ENCODE measurements at places on chromosomes 5 and 9.

DNA sequence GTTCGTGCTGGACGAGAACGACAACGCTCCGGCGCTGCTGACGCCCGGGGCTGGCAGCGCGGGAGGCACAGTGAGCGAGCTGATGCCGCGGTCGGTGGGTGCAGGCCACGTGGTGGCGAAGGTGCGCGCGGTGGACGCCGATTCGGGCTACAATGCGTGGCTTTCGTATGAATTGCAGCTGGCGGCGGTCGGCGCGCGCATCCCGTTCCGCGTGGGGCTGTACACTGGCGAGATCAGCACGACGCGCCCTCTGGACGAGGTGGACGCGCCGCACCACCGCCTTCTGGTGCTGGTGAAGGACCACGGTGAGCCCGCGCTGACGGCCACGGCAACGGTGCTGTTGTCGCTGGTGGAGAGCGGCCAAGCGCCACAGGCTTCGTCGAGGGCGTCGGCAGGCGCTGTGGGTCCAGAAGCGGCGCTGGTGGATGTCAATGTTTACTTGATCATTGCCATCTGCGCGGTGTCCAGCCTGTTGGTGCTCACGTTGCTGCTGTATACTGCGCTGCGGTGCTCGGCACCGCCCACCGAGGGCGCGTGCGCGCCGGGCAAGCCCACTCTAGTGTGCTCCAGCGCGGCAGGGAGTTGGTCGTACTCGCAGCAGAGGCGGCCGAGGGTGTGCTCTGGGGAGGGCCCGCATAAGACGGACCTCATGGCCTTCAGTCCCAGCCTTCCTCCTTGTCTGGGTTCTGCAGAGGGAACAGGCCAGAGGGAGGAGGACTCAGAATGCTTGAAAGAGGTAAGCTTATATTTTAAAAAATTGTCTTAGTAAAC is 2.2 kb downstream of the PCDHA13 start:
- DNase-seq = no peak

DNA sequence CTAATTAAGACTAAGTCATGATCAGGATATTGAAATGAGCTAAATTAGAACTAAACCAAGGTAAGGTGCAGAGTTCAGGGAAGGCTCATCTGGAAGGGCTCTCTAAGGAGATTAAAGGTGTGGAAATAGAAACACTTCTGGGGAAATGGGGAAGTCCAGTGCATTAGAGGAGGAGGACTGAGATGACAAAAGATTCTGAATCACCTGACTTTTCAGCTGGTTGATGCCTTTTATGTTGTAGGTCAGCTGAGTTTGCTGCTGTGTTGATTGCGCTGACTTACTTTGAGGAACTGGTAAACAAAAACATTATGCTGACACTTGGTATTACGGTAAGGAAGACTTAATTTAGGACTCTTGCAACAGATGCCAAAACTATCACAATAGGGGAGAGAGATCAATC is 23.8 kb downstream of the IFNA5 start:
- no peak for DNase-seq

DNA sequence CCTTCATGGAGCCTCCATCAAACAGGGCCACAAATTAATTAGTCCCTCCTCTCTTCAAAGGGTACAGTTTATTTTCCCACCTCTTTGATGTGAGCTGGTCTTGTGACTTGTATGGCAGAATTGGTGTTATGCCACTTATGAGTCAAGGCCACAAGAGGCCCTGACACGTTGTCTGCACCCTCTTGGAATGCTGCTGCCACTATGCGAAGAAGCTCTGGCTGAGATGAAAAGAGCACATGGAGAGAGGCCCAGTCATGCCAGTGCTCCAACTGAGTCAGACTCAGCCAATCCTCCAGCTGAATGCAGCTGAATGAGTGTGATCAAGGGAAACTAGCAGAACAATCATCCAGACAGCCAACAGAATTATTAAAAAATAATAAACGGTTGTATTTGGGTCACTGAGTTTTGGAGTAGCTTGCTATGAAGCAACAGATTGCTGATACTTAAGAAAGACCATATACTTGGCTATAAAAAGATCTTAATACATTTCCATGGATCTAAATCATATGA is 128.3 kb downstream of the MARCHF11 start:
- no peak for DNase-seq

GRCh38 chr5:525916-526315 is 1.7 kb upstream of the SLC9A3 start:
- no peak for DNase-seq

- DNase-seq = no peak
These were observed 44.7 kb upstream of the SLC27A6 start for GRCh38 chr5:128920345-128921215.

DNA sequence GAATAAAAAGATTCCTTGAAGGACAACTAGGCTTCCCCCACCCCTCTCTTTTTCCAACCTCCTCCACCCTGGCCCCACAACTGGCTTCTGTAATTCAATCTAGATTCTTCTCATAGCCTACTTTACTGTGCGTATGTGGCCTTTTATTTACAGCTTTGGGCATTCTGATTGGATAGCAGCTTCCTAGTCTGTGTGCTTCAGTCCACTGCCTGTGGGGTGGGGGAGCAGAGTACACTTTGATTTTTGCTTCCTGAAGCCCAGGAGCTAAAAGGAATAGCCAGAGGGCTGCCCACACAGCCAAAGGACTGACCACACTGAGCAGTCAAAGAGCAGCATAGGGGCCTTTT is 30.4 kb downstream of the RUSC2 start:
- no peak for DNase-seq

- DNase-seq = no peak
These were observed at the start of gene FAM120A for GRCh38 chr9:93450945-93451815. Gene FAM120A (plus strand): TSS chr9:93451685. CDS start chr9:93451916, 231 bp downstream.

- DNase-seq = no peak
These were observed 211.0 kb downstream of the ADCY2 start for GRCh38 chr5:7606840-7607465.

GRCh38 chr5:146620031-146620668 is 104.2 kb upstream of the GPR151 start:
- no peak for DNase-seq

DNA sequence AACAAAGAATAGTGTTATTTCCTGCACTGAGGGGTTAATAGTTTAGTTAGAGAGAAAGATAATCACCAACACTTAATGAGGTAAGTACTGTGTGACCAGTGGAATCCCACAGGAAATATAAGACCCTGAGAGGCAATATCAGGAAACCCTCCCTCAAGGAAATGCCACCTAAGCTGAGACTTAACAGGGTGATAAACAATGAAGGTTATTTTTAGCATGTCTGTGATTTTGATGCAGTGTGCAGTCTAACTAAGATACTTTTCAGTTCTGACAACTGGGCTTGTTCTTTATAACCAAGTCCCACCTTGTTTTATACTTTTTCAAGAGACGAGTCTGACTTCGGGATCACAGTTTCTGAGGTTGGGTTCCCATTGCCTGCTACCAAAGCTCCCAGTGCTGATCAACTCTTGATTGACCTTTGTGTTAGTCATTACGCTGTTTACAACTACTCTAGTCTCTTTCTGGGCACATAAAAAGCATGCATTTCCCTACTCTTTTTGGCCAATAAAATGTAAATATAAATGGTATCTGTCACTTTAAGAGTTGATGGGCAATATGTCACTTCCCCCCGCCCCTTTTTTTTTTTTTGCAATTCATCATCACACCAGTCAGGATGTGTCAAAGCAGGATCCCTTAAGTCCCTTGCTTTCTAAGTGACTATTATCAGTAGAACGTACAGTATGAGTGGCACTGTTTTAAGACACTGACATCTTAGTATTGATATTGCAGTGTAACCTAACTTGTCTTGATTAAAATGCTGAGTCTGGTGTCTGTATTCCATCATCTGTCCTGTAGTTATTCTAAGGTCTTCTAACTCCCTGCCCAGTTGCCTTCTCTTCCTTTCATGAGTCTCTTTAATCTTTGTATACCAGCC is 31.4 kb downstream of the C6 start:
- DNase-seq = no peak

- no peak for DNase-seq
These were observed 51.5 kb upstream of the ADAMTSL1 start for GRCh38 chr9:18422296-18423036.

- DNase-seq = no peak
These were observed 1.9 kb upstream of the NRARP start for GRCh38 chr9:137303893-137304382.

DNA sequence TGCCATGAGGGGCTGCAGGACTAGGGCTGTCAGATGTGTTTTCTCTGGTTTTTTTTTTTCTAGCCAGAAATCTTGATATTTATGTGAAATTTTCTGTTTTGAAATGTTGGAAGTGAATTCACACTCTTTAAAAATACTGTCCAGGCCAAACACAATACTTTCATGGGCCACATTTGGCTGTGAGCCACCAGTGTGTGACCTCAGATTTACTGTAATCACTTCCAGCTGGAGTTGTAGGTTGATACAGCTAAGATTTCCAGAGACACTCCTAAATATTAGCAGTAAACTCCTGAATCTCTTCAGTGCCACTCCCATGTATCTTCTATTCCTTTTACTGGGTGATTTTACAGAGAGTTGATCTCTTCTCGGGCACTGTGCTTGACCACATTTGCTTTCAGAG is 92.2 kb upstream of the CKMT2 start:
- DNase-seq = no peak

DNA sequence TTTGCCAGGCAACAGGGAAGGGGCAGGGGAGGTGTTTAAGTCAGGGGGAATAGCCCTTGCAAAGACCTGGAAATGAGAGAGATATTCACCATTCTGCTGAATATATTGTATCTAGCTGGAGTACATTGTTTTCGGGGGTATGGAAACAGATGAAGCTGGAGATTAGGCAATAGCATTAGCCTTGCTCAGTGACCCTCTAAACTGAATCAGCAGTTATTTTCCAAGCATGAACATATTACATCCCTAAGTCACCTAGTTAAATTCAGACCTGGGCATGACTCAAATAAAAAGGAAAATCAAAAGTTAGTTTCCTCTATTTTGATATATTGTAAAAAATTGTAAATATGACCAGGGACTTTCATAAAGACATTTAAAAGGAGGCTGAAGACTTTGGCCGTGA is 544.6 kb upstream of the TRPC7 start:
- DNase-seq = no peak

- no peak for DNase-seq
These were observed 18.3 kb upstream of the ASS1 start for GRCh38 chr9:130426467-130426773.

- no peak for DNase-seq
These were observed at the start of gene ST6GALNAC6 for GRCh38 chr9:127899128-127899943. Gene ST6GALNAC6 (minus strand): TSS chr9:127899603. CDS start chr9:127897981, 1,622 bp downstream.

DNA sequence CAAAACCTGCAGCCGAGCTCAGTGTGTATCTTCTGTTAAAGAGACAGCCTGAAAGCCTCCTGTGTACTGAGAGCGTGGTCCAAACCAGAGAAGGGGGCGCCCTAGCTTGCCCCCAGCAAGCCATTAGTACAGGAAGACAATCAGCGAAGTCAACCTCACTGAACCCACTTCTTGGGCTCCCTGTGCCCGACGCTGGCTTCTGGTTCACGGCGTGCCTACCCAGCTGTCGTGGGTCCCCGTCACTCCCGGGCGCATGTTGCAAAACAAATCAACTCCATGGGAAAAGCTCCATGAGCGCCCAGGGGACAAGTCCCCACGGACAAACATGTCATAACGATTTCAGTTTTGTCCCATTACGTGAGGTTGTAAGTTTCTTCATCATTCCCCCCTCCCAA is 326.9 kb downstream of the SH3GL2 start:
- no peak for DNase-seq

DNA sequence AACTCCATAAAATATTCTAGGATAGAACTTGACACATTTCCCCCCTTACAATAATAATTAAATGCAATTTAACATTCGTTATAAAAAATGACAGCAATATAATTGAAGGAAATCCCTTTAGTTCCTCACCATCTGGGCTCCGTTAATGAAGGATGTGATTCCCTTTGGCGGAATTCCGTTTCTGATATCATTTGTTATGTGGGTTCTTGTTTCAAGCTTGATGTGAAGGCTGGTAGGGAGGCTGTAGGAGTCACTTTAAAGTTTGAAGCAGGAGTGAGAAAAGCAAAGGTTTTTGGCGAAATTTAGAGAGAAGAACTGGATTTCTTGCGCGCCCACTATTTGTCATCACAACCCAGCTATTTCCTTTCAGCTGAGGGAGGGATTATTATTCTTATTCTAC is 4.0 kb downstream of the RGS7BP start:
- no peak for DNase-seq

DNA sequence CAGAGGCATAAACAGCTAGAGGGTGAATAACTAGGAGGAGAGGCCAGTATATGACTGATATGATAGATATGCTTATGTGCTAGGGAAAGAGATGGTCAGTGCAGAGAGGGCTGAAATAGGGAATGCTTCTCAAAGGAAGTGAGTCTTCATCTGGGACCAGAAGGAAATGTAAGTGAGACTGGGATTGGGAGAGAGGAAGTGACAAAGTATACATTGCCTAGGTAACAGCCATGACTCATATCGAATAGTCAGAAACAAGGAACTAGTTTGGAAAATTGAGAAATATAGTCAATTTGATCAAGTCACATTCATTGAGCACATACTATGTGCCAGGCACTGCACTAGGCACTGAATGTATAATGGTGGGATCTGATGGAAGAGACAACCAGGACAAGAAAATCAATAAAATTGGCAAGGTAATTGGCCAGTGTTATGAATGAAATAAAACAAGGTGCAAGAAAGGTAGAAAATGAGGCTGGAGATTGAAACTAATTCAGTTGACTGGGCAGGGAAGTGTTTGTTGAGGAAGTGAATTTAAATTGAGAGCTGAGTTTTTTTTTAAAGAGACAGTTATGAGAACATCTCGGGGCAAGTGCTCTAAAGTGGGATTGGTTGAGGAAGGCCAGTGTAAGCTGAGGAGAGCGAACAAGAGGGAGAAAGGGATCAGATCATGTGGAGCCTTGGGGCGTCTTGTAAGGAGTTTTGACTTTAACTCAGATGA is 4.3 kb downstream of the ERAP2 start:
- no peak for DNase-seq

DNA sequence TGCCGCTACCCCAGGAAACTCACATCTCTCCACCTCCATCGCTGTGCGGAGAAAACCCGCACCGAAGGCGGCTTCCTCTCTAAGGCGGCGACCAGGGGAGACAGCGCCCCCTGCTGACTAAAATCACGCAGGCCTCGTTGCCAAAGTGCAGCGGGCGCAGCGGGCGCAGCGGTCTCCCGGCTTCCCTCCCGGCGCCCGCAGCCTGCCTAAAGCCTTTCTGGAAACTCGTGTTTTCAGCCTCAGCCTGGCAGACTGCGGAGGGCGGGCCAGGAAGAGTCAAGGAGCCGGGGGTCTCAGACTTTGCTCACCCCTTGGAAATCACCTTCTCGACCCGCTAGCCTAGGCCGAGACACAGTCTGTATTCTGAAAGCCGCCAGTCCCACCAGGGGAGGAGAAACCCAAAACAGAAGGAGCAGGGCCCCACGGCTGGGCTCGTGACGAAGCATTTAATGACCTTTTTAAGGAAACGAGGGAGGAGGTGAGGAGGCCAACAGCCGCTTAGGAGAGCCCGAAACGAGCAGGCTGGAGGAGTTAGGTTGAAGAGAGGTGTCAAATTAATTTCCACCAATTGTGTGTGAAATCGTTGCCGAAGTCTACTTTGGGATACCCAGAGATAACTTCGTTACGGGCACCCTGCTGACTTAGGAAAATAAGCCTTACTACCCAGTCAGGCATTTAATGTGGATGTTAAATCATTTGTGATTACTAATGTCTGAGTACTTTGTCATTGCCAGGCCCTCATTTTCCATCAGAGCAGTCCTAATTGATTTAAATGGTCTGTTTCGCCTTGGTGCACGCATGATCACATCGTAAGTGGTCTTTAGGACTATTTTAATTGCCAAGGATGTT is 7.3 kb upstream of the FOXB2 start:
- no peak for DNase-seq
